ENCODE measurements at places on chromosomes 5 and 9.

DNA sequence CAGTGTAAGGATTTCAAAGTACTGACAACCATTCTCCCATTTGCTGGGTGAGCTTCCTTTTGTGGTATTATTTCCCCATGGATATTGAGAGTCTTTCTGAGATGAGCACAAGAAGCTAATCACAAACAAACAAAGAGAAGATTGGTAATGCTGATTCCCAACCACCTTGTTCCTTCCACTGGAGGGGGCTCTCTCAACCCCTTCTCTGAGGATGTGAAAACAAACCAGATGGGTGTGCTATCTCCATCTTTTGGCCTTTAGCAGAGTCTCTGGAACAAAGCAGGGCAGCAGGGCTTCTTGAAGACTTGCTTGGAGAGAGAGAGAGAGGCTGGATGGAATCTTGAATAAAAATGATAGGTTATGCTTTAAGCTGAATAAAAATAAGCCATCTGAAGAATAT, 576.7 kb upstream of the ZNF462 start:
- DNase-seq: peak; percentile 70

GRCh38 chr9:87678650-87679355, 47.1 kb upstream of the CTSL start:
- DNase-seq: peak; percentile 20

GRCh38 chr5:19795218-19795617, 192.8 kb downstream of the CDH18 start:
- no peak for DNase-seq

DNA sequence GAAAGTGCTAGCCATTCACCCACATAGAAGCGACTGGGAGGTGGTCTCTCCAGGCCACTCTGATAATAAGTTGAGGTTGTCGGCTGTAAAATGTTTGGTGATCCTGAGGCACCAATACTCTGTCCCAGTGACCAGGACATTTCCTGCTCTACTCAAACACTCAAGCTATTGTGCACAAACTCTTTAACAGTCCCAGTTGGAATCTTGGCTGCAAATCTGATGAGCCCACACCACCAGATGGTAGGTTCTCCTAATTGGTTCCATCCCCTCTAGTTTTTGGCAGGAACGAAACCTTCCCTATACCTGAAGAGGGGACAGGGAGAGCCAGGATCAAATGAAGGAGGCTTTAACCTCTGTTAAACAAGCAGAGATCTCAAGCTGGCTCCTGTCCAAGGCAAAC, 14.3 kb downstream of the GRIA1 start:
- peak; percentile 42 for DNase-seq

- no peak for DNase-seq
These were observed 451.4 kb upstream of the DAB2 start for GRCh38 chr5:39876146-39876545.

DNA sequence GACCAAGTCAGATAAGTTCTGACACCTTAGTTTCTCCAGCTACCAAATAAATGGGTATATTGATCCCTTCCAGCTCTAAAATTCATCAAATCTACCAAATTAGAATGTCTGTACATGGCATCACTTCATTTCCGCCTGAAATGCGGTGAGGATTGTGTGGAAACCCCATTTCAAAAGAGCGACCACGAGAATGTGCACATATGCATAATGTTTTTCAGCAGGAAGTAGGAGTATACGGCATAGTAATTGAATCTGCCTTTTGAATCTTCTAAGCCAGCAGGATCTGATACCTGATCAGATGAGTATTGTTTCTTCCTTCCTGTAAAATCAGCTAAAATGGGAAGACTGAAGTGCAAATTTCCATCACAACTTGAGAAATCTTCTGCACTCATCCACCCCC, 418.6 kb downstream of the TMEM38B start:
- DNase-seq: no peak

DNA sequence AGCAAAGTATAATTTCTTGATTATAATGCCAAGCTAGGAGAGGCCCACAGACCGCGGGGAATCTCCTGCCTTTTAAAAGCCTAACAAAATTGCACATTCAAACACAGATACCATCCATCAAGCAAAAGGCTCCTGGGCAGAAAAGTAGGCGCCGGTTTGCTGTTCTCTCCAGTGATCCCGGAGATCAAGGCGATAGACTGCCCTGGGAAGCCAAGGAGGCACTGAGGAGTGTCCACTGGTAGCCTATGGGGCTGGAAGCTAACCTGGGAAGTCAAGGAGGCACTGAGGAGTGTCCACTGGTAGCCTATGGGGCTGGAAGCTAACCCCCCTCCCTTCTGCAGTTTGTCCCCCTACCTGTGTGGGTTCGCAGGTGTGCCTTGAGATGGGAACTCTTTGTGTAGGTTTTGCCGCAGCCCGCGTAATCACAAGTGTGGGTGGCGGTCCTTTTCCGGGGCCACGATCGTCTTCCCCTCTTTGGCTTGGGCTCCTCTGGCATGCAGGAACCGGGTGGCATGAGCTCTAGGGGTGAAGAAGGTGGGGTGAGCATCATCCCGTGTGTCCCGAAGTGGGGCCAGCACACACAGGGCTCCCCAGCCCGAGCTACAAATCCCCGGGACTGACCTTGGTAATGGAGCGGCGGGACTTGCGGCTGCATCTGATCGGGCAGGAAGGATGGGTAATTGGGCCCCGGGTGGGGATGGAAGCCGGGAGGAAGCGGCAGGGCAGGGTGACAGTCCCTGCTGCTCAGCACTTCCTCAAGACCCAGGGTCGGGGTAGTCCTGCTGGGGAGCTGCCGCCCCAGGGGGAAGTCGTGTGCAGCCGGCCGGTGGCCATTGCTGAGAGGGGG, 2.7 kb downstream of the KLF4 start:
- no peak for DNase-seq

DNA sequence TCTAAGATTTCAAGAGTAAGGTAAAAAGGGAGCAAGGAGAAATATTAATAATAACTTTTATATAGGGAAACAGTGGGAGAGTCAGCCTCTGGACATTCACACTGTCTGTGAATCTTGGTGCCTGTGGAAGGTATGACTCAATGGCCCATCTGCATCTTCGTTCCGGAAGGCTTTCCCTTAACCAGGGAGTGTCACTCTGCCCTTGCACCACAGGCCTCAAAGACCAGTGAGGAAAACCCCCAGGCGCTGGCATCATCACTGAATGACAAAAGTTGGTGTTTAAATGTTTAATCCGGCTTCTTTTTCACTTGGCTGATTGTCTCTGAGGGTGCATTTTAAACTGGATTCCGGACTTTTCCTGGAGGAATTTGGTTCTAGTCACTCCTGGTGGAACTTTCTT, 522.4 kb upstream of the TLE4 start:
- no peak for DNase-seq

DNA sequence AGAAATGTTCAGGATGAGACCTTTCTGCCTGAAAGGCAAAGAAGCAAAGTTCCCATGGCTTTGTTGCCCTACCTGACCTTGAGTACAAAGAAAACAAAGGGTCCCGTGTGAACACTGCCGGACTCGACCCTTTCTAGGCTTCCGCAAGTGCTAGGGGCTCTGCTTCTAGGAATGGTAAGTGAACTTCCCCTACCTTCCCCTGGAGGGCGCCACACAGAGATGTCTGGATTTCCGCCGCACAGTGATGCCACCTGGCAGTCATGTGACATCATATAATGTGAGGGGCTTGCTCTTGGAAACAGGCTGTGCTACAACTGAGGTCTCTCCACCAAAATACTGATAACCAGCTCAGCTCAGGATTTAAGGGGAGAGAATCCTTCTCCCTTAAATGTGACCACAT, 56.6 kb downstream of the HSD17B3 start:
- no peak for DNase-seq

DNA sequence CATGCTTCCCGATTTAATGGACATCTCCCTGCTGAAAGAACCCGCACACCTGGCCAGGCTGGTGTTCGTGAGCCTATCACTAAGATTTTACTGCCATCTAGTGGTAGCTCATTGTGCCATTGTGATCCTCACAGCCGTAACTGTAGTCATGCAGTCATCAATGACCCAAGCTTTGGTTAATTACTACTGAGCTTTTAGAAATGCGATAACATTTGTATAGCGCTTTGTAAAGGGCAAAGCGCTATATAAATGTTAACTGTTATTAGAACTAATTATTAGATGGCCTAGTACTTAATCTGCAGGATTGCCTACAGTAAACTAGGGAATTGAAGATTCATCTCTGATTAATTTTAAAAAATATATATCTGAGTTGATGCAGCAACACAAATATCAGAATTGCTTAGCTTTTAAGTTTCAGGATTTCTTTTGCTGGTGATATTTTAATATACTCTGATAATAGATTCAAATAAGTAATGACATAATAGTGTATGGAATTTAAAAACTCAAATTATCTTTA, 90.2 kb downstream of the HACD4 start:
- DNase-seq: peak; percentile 18

GRCh38 chr5:2727550-2727949, 23.9 kb downstream of the IRX2 start:
- DNase-seq: no peak

GRCh38 chr9:21043841-21044240, 12.4 kb upstream of the HACD4 start:
- no peak for DNase-seq

DNA sequence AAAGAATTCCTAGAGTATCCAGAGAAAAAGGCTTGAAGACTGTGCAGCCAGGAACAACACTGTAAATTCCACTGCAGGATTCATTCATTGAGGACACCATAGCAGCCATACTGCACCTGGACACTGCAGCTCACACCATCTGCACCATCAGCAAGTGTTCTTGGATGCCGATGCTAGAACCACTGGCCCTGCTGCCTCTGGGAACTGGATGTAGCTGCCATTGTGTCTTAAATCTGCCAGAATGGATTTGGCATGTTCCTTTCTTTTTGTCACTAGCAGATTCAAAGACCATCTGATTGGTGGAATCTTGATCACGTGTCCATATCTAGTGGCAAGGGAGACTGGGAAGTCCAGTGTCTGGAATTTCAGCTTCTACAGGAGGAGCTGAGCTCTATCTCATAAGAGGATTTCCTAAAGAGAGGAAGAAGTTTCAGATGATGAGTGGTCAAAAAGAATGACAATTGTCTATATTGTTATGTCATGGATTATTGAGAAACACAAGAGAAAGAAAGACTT, 278.3 kb upstream of the ANKRD55 start:
- no peak for DNase-seq

GRCh38 chr9:91160181-91160580, 201.5 kb downstream of the AUH start:
- no peak for DNase-seq

Measured in NCI-H524 treated with DMSO at 0.1 percent for 48 hours (cell line).